ENCODE measurements at places on chromosomes 1 and 21.
A peak's percentile ranks its signal among the peaks of the same experiment; 100 is the strongest.

DNA sequence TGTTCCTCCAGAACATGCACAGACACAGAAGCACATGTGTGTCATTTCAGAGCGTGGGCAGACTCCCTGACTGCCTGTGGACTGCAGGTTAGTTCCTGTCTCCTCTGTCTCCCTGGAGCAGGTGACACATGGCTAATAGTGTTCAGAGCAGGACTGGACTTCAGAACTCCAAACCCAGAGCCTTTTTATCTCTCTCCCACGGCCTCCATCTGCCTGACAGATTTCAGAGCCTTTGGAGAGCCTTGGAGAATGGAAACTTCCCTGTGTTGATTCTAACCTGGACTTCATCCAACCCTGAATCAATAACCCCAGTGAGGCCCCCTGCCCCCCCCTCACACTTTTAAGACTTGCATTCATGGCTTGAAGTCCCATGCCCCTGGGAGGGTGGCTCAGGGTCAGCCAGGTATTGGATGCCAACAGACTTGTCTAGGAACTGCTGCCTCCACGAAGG, 44.4 kb downstream of the C1orf198 start:
- DNase-seq: no peak

GRCh38 chr1:64505232-64505943, 35.5 kb downstream of the CACHD1 start:
- no peak for DNase-seq

DNA sequence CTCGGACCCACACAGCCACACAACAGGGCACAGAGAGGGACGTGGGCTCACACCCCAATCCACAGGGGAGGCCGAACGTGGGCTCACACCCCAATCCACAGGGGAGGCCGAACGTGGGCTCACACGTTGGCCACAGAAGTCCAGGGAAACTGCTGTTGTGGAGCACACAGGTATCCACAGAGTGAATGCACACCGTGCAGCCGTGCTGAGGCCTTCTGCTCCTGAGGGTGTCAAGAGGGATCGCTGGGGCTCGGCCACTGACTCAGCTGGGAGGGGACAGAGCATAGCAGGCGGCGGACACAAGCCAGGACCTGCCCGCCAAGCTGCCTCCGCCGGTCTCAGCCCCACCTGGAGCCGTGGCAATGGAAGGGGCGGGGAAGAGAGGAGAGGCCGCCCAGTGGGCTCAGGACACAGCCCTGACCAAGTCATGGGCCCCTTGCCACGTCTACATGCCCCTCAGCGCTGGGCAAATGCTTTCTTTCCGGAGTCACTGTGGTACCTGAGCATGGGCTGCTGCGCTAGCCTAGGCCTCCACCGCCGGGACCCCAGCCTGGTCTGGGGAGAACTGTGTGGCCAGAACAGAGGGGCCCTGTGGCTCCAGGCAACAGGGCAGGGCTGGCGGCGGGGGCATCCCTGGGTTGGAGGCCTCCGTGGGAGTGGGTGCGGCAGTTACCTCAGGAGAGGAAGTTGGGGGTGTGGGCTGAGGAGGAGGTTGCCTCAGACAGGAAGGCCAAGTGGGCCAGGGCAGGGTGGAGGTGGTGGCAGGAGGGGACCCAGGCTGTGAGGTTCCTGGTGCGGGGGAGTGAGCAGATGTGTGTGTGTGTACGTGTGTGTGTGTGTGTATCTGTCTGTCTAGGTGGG, 1.2 kb downstream of the SYTL1 start:
- DNase-seq: peak; percentile 63

DNA sequence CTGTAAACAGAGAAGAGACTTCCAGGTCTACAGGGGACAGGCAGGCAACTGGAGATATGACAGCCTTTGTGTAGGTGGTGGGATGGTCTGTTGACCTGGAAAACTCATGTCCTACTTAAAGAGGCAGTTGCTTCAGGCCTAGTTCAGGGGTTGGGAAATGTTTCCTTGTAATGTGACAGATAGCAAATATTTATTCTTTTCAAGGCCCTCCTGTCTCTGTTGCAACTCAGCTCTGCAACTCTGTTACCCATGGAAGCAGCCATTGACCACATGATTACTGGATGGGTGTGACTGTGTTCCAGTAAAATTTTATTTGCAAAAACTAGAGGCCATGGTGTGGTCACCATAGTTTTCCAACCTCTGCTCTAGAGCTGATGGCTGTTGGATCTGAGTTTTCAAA, 341.9 kb downstream of the PTBP2 start:
- DNase-seq: no peak

- no peak for DNase-seq
Observed at GRCh38 chr1:66399888-66400529, 133.9 kb upstream of the SGIP1 start.

DNA sequence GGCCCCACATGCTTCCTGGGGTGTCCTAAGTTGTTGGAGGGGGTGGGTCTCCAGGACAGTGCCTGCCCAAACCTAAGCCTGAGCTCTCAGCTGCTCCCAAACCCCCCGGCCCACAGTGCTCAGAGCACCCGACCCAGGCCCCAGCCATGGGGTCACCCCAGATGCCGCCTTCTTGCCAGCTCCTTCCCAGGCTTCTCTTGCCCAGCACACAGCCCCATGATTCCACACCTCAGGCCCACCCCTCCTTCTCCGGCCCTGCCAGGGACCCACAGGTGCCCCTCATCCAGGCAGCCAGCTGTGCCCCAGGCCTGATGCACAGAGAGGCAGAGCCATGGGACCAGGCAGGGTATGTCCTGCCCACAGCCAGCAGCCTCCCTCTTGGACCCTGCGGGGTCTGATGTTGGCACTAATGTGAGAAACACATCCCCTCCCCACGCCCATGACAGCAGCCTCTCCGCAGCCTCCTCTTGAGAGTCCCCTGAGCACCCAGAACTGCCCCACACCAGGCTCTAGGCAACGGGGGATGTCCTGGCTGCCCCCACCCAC, 4.9 kb downstream of the WNT9A start:
- no peak for DNase-seq

- no peak for DNase-seq
Observed at GRCh38 chr1:53395671-53396215, 63.5 kb upstream of the DMRTB1 start.

- DNase-seq: no peak
Observed at GRCh38 chr1:107877745-107878144, 87.2 kb downstream of the VAV3 start.

DNA sequence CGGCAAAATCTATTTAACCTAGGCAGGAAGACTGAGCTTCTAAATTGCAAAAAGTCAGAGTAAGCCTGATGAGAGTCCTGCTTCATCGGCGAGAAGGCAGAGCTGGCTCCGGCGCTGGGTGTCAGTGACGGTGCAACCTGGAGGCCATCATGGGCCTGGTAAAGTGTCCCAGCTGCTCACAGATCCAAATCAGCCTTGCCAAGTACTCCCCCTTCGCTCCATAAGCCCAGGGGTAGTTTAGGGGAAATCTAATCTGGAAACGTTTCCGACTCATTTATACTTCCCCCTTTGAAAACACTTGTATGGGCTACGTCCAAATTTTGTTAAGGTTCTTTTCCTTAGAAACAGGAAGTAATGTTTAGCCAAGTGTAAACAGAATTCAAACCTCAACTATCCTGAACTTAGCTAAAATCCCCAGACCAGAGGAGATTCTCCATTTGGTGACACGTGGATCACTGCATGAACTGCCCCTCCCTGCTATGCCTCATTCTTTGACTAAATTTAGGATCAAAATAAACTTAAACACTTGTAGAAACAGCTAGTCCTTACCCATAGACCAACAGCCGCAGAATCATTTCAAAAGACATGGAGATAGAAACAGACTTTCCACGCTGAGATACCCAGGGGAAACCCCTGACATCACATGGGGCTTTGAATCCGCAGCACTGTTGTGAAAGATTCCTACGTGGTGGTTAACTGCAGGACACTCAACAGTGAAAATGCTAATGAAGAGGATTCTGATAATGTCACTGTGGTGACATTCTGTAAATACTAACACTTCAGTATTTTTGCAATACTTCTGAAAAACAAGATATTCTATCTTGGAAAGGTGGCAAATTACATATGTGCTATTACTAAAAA, 172.7 kb downstream of the TGFBR3 start:
- DNase-seq: peak; percentile 25

DNA sequence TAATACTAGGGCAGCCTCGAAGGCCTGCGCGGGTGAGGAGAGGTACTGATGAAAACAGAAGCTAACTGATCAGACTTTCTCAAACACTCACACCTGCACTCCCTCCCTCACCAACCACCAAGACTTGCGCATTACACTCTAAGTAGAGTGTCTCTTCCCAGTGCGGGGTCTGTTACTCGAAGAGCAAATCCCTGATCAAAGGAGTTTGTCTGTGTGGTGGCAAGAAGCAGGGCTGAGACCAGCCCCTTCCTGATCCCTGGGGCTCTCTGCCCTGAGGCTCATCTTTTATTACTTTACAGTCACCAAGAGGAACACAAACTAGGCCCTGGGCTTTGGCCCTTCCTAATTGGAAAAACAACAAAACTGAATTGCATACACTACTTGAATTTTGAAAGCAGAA, 19.5 kb upstream of the TSNAX start:
- no peak for DNase-seq

DNA sequence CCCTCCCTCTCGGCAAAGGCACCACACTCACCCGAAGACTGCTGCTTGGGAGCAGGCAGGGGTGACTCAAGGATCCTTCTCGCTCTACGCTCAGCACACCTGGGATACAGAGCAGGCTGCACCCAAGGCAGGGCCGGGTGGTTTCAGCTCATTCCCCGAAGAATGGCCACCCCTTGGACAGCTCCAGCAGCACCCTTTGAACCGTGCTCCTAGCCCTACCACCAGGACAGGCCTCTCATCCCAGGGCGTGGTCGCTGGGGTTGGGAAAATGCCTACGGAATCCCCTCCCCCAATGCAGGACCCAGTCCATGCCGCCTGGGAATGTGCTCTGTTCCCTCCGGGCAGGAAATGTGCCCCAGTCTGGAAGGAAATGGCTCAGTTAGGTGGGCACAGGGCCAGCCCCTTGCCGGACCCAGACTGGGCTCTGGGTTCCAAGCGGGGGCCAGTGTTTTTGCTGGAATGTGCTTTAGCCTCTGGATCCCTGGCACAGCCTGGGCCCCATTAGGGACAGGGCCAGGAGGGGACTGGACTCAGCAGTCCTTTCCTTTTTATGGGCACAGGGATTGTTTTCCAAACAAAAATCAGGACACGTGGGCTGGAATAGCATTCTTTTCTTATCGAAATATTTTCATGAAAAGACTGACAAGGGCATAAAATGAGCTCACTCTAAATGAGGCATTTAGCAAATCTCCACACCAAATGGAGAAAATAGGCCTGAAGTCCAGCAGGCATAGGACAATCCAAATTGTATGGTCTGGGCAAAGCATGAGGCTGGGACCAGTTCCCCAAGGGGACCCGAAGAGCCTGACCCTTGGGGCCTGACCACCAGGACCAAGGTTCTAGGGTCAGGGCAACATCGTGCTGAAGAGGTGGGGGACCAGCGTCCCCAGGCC, 7.3 kb downstream of the TMEM82 start:
- DNase-seq: no peak

GRCh38 chr1:29900712-29901111, 664.4 kb downstream of the PTPRU start:
- no peak for DNase-seq

DNA sequence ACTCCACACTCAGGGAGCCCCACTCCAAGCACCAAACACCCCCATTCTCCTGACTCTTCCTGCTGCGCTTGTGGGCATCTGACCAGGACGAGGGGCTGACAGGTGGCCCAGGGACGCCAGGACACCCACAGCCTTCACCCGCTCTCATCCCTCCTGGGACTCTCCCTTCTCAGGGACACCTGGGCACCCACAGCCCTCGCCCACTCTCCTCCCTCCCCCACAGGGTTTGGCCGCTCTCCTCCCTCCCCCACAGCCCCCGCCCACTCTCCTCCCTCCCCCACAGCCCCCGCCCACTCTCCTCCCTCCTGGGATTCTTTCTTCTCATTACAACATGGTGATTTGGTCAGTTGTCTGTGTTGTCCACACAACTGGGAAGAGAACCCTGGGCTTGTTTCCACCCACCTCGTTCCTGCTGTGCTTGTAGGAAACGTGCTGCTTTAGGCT, 43.4 kb downstream of the PRDM15 start:
- no peak for DNase-seq

All from stimulated activated CD8-positive, alpha-beta memory T cell treated with anti-CD3 and anti-CD28 coated beads, Interleukin-12 subunit alpha, Interleukin-12 subunit beta, amount 100 ng/mL, for 1 hour (primary cell).